ENCODE measurements at places on chromosomes 11 and 22.

- no peak for DNase-seq
These were observed 70.6 kb downstream of the ST3GAL4 start for GRCh38 chr11:126426106-126426505.

- DNase-seq, result no peak
These were observed 59.7 kb upstream of the RAG2 start for GRCh38 chr11:36657610-36658267.

DNA sequence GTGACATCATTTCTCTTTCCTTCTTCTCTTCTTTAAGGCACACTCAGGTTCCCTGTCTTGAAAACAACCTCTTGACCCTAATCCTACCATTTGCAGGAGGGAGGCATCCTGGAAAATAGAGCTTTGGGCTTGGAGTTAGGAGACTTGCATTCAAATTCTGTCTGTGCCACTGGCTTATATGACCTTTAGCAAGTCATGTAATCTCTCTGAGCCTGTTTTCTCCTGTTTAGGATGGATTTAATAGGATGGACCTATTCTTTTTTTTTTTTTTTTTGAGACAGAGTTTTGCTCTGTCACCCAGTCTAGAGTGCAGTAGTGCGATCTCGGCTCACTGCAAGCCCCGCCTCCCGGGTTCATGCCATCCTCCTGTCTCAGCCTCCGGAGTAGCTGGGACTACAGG is 25.1 kb upstream of the CCDC134 start:
- no peak for DNase-seq

DNA sequence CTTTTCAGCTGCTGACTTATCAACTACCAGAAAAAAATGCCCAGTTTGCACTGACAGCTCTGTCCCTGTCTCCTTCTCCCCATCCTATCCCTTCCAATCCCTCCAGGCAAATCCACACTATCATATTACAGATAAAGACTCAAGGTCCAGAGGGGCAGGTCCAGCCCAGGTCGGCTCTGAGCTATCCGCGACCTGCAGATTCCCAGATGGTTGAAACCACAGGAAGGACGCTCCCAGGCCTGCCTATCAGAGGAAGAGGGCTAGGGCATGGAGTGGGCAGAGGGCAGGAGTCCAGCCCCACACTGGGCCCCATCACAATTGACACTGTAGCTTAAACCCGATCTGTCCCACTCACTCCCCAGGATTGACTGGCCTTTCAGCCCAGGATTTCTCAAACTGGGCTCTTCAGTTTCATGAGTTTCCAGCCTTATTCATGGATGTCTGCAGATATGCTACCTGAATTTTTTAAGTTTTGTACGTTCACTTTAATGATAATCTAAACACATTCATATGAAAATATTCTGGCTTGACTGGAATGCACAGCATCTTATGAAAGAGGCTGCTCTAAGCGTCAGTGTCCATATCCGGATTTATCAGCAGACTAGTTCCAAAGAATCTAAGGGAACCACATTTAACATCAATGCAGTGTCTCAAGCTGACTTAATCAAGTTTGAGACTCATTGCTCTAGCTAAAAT is 16.4 kb upstream of the FCHSD2 start:
- DNase-seq, result no peak

- no peak for DNase-seq
These were observed 12.9 kb downstream of the SHISA8 start for GRCh38 chr22:41902016-41902415.

GRCh38 chr11:117876341-117877119 is at the start of gene FXYD6:
Gene FXYD6 (minus strand): TSS chr11:117876658. CDS start chr11:117842776, 33,882 bp downstream.
- no peak for DNase-seq
